Tibial nerve (tissue), 4 donors: ENCODE measurements at places on chromosomes 16 and 17. TPM values are rescaled to one million over a fixed set of nuclear protein-coding genes. Genes with fewer than 3 reads are reported as not detected.

- H3K4me1 ChIP-seq, result no peaks in the 10 kb centered on the region
- no peak overlapping the region for H3K27ac ChIP-seq
- H3K36me3 ChIP-seq, result no peaks in the 10 kb centered on the region
- H3K4me3 ChIP-seq, result no peak overlapping the region
These were observed 85.0 kb upstream of the MED9 start for GRCh38 chr17:17391668-17392370.

DNA sequence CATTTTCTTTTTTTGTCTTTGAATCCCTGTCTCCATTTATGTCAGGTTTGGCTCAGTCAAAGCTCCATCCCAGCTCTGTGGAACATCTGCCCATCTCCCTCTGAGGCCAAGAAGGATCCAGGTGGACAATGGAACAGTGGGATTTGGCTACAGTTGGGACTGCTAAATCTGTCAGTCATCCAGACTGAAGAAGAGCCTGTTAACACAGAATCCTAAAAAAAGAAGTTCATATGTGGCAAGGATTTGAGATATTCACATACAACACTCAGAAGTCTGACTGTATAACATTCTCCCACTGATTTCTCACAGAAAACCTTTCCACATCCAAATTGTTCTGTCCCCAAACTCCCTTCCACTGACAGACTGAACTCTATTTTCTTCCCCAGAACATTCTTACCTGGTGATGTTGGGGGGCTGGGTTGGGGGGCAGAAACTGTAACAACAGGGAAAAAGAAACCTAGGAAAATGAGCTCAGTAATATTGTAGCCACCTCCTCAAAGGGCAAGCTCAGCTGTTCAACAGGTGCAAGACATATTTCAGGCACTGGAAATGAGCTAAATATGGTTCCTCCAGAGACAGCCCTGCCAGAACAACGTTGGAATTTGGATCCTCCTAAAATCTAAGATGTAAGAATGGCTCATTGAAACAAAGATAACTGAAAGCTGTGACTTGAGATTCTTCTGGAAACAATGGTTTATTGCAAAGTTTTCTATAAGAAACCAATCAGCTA is 301.5 kb upstream of the CDH5 start:
- no peaks in the 10 kb centered on the region for H3K27me3 ChIP-seq
- H3K4me3 ChIP-seq, result no peak overlapping the region
- H3K4me1 ChIP-seq, result peaks cover 4% of the 10 kb centered on the region

WNT9B gene
- total RNA-seq, result not detected

- H3K36me3 ChIP-seq, result no peaks in the 10 kb centered on the region
- H3K4me1 ChIP-seq, result no peaks in the 10 kb centered on the region
These were observed 9.3 kb downstream of the NUBP1 start for GRCh38 chr16:10752843-10753523.

KIF18B gene
- not detected for total RNA-seq

TBX6 gene
- total RNA-seq, result 1.5 TPM

CACNG3 gene
- not detected for total RNA-seq

TEKT5 gene
- not detected for total RNA-seq

DNA sequence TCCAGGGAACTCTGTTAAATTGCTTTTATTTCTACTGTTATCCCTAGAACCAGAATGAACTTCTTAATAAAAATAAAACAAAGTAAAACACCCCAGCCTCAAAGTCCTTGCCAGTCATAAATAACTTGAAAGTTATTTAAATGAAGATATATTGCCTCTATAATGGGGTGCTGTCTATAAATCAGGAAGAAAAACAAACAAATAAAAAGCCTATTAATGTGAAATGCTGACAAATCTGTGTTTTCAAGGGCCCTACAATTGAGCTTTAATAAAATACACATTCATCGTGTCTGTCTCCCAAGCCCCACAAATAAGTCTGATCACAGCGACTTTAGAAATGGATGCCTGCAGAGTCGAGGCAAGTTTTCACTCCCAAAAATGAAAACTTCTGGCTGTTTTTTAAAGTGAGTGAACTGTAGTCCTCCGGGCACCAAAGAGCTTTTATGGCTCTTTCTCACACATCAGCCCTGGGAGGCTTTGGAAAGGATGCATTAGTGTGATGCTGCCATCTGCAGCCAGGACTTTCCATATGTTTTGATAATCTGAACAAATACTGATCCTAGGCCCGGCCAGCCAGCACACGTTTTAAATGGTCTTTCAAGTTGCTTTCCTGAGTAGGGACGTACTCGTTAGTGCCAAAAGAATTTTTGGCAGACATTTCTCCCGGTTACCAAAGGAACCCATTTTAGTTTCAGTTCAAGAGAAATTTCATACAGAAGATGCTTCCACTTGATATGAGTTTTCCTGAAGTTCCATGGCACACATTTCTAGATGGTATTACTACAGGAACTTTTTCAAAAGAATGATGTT is 16.3 kb downstream of the NACA2 start:
- no peak overlapping the region for H3K4me3 ChIP-seq
- no peaks in the 10 kb centered on the region for H3K36me3 ChIP-seq
- DNase-seq, result no peak
- H3K4me1 ChIP-seq, result no peaks in the 10 kb centered on the region
- H3K27me3 ChIP-seq, result no peaks in the 10 kb centered on the region
- H3K27ac ChIP-seq, result no peak overlapping the region

ANKRD40CL gene
- total RNA-seq, result not detected

DNA sequence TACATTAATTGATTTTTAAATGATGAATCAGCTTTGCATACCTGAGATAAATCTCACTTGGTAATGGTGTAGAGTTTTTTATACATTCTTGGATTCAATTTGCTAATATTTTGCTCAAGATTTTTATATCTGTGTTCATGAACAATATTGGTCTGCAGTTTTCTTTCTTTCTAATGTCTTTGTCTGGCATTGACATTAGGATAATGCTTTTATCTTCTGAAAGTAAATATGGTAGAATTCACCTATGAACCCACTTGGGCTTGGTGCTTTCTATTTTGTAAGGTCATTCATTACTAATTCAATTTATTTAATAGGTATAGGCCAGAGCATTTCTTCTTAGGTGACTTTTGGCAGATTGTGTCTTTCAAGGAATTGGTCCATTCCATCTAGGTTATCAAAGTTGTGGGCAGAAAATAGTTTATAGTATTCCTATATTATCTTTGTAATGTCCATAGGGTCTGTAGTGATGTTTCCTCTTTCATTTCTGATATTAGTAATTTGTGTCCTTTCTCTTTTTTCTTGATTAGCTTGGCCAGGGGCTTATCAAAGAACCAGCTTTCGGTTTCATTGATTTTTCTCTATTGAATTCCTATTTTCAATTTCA is 45.6 kb downstream of the NACA2 start:
- H3K4me3 ChIP-seq, result no peak overlapping the region
- no peak for DNase-seq
- H3K27ac ChIP-seq, result no peak overlapping the region
- peaks cover 12% of the 10 kb centered on the region for H3K27me3 ChIP-seq
- no peaks in the 10 kb centered on the region for H3K4me1 ChIP-seq
- H3K36me3 ChIP-seq, result no peaks in the 10 kb centered on the region

- no peak overlapping the region for H3K27ac ChIP-seq
- no peaks in the 10 kb centered on the region for H3K4me1 ChIP-seq
- no peak for DNase-seq
- no peak overlapping the region for H3K4me3 ChIP-seq
These were observed 13.5 kb downstream of the ELAC2 start for GRCh38 chr17:13004336-13004735.

DNA sequence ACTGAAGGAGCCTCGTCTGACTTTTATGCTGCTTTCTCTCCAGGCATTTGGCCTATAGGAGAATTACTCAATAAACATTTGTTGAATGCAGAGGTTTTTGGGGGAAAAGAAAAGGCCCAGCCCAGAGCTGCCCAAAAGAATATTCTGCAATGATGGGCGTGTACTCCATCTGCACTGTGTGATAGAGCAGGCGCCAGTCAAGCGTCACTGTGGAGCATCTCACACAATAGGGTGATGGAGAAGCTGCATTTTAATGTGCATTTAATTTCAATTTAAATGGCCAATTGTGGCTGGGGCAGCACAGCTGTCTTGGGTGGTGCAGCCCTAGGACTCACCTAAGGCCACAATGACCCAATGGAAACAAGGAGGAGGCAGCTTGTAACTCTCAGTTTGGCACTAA is 20.6 kb downstream of the GLYR1 start:
- H3K27ac ChIP-seq, result no peak overlapping the region
- H3K27me3 ChIP-seq, result no peaks in the 10 kb centered on the region
- DNase-seq, result no peak
- no peaks in the 10 kb centered on the region for H3K36me3 ChIP-seq
- no peaks in the 10 kb centered on the region for H3K4me1 ChIP-seq
- H3K4me3 ChIP-seq, result no peak overlapping the region

HASPIN gene
- total RNA-seq, result not detected

GRCh38 chr16:75552951-75553350 is 3.1 kb downstream of the TMEM231 start:
- H3K36me3 ChIP-seq, result peaks cover 3% of the 10 kb centered on the region
- no peaks in the 10 kb centered on the region for H3K27me3 ChIP-seq
- H3K4me1 ChIP-seq, result no peaks in the 10 kb centered on the region
- no peak overlapping the region for H3K4me3 ChIP-seq
- no peak overlapping the region for H3K27ac ChIP-seq
- DNase-seq, result no peak

C16orf92 gene
- not detected for total RNA-seq

DNA sequence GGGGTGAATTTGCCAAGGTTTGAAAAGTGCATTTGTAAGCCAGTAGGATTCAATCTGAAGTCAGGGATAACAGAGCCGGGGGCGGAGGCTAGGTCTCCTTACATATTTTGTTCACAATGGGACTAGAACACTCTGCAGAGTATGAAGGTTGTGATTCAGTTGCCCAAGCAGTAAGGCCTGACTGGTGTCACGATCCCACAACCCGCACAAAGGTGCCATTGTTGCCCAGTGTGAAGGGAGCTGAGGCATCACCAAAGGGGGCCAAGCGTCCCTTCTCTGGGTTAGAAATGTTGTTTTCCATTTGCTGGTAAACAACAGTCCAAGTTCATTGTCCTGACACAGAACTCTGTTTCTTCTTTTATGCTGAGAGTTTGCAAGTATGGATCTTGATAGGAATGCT is 471.8 kb downstream of the MAF start:
- H3K4me3 ChIP-seq, result no peak overlapping the region
- H3K27me3 ChIP-seq, result no peaks in the 10 kb centered on the region
- H3K36me3 ChIP-seq, result no peaks in the 10 kb centered on the region
- DNase-seq, result no peak
- peak overlapping the region; percentile 72 for H3K27ac ChIP-seq
- peaks cover 26% of the 10 kb centered on the region for H3K4me1 ChIP-seq

CYGB gene
- 59.2 TPM for total RNA-seq

C16orf96 gene
- total RNA-seq, result not detected

- H3K4me3 ChIP-seq, result no peak overlapping the region
- H3K27ac ChIP-seq, result no peak overlapping the region
- H3K27me3 ChIP-seq, result no peaks in the 10 kb centered on the region
These were observed 197.9 kb downstream of the IRF8 start for GRCh38 chr16:86096850-86097249.

CCT6B gene
- total RNA-seq, result 3.1 TPM

GRCh38 chr17:5581655-5582054 is 2.7 kb downstream of the NLRP1 start:
- no peak for DNase-seq
- no peaks in the 10 kb centered on the region for H3K27me3 ChIP-seq
- H3K36me3 ChIP-seq, result no peaks in the 10 kb centered on the region
- no peak overlapping the region for H3K27ac ChIP-seq
- H3K4me1 ChIP-seq, result peaks cover 9% of the 10 kb centered on the region

THUMPD1 gene
- total RNA-seq, result 58.4 TPM

DNA sequence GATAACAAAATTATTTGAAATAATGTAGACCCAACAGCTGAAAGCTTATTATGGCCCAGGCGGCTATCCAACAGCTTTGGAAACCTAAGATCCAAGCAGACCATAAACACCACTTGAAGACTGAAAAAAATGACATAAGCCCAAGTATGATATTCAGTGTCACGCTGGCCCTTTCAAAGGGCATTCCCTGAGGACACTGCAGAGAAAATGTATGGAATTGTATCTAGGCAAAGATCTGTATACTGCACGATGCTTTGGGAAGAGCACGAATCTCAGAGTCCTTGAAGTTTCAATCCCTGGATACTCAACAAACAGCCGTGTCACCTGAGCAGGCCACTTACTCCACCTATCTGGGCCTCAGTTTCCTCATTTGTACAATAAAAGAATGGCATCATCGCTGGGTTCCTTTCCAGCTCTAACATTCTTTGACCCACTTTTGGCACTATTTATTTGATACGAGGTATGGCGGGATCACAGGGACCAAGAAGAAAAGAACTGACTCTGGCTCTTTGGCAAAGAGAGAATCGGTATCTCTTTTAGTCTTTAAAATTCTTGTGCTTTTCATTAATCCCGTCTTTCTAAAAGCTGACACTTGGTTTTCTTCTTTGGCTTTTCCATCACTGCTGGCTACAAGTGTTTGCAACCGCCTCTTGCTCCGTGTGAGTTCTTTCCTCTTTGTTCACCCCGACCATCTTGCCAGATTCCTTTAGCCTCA is 1.2 kb downstream of the STAT5B start:
- peaks cover 29% of the 10 kb centered on the region for H3K4me1 ChIP-seq
- no peaks in the 10 kb centered on the region for H3K27me3 ChIP-seq
